ENCODE measurements at places on chromosomes 16 and 17. TPM values are rescaled to one million over a fixed set of nuclear protein-coding genes. Genes with fewer than 3 reads are reported as not detected.

- no peak for DNase-seq
- no peaks in the 10 kb centered on the region for H3K36me3 ChIP-seq
- H3K4me3 ChIP-seq: no peak overlapping the region
These were observed 1280.3 kb downstream of the CDH8 start for GRCh38 chr16:60755907-60756306.

GRCh38 chr17:66925811-66926500 is 38.6 kb upstream of the CACNG4 start:
- H3K36me3 ChIP-seq: no peaks in the 10 kb centered on the region
- H3K27me3 ChIP-seq: peaks cover 6% of the 10 kb centered on the region
- no peak overlapping the region for H3K4me3 ChIP-seq
- no peaks in the 10 kb centered on the region for H3K4me1 ChIP-seq
- H3K27ac ChIP-seq: no peak overlapping the region

GRCh38 chr17:1264196-1264595 is 6.0 kb upstream of the BHLHA9 start:
- no peak for DNase-seq
- no peak overlapping the region for H3K27ac ChIP-seq
- H3K4me1 ChIP-seq: no peaks in the 10 kb centered on the region
- no peak overlapping the region for H3K4me3 ChIP-seq
- peaks cover 6% of the 10 kb centered on the region for H3K27me3 ChIP-seq
- no peaks in the 10 kb centered on the region for H3K36me3 ChIP-seq

DNA sequence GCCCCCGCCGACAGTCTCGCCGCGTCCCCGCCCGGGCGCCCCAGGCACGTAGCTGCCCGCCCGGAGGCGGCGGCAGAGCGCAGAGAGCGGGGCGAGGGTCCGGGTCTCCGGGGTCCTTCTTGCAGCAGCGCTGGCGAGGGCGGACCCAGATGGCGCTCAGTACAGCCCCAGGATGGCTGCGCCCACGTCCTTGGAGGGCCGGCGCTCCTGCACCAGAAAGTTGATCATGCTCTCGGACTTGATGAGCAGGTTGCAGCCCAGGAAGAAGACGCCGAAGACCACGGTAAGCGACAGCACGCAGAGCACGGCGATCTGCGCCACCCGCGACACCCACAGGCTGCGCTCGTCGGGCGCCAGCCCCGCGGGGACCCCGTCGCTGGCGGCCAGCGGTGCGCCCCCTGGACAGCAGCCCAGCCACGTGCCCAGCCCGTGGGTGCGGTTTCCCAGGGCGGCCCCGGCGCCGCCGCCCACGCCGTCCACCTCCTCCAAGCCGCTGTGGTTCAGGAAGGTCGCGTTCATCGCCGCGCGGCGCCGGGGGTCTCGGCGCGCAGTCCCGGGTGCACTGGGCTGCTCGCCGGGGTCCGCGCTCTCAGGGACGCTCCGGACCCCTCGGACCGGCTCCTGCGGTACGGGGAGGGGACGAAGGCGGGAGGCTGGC is 435 bp downstream of the RPRML start:
- DNase-seq: no peak
- peaks cover 12% of the 10 kb centered on the region for H3K4me1 ChIP-seq
- H3K27me3 ChIP-seq: peaks cover 42% of the 10 kb centered on the region

DNA sequence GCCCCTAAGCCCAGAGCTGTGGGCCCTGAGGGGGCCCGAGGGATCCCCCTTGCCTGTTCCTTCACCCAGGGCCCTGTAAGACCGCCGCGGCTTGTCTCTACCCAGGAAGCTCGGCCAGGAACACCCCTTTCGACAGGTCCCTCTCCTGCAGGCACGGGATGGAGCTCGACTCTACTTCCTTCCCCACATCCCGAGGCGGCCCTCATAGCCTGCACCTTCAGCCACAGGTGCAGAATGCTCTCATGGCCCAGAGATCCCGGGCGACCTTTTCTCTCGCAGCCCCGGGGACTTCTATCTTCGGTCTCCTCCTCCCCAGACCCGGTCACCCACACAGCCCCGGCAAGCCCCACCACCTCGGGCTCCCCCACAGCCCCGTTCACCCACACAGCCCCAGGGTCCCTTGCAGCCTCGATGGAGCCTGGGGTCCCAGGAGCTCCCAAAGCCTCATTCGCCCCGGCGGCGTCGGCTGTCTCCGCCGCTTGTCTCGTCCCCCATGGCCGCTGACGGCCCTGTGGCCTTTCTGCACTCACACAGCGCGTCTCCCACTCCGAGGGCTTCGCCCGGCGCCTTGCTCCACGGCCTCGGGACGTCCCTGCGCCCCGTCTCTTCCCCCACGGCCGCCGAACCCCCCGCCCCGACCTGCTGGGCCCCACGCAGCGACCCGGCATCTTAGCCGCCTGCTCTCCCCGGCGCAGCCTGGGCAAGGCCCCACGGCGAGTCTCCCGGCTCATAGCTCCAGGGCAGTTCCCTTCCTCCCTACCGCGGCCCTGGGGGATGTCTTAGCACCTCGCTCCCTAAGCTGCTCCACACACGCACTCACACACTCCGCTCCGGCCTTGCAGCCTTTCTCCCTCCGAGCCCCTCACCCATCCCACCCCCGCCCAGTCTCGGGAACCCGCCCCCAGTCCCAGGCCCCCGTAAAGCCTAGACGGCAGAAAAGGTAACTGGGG is 650 bp downstream of the KIAA0753 start:
- H3K36me3 ChIP-seq: peaks cover 12% of the 10 kb centered on the region
- H3K4me1 ChIP-seq: peaks cover 28% of the 10 kb centered on the region
- H3K27me3 ChIP-seq: no peaks in the 10 kb centered on the region
- H3K27ac ChIP-seq: peak overlapping the region; percentile 76

GRCh38 chr17:56866496-56866895 is 32.5 kb downstream of the DGKE start:
- no peaks in the 10 kb centered on the region for H3K4me1 ChIP-seq
- DNase-seq: no peak
- H3K27ac ChIP-seq: no peak overlapping the region

GRCh38 chr16:49281843-49282642 is 405 bp upstream of the CBLN1 start:
- H3K4me1 ChIP-seq: peaks cover 3% of the 10 kb centered on the region
- no peak overlapping the region for H3K27ac ChIP-seq
- H3K4me3 ChIP-seq: no peak overlapping the region
- DNase-seq: peak; percentile 4
- no peaks in the 10 kb centered on the region for H3K36me3 ChIP-seq

GRCh38 chr17:12113156-12113555 is 92.5 kb downstream of the MAP2K4 start:
- peaks cover 10% of the 10 kb centered on the region for H3K36me3 ChIP-seq
- no peak overlapping the region for H3K27ac ChIP-seq
- H3K27me3 ChIP-seq: no peaks in the 10 kb centered on the region
- no peak for DNase-seq
- H3K4me1 ChIP-seq: peaks cover 1% of the 10 kb centered on the region
- no peak overlapping the region for H3K4me3 ChIP-seq

DNA sequence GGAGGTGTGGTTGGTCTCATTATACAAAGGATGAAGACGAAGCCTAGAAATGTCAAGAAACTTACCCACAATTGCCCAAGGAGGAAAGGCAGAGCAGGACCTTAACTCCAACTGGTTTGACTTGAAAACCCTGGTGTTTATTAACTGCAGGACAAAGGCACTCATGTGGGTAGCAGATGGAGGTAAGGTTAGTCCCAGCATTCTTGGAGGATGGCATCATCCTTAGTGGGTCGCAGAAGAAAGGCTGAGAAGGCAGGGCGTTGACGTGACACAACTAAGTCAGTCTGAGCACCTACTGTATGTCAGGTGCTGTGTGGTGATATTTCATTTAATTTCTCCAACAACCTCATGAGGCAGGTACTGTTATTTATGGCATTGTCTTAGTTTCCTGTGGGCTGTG is 101.3 kb downstream of the HAPSTR1 start:
- H3K4me1 ChIP-seq: no peaks in the 10 kb centered on the region
- H3K27ac ChIP-seq: no peak overlapping the region
- DNase-seq: peak; percentile 13
- H3K27me3 ChIP-seq: no peaks in the 10 kb centered on the region
- H3K4me3 ChIP-seq: no peak overlapping the region

DNA sequence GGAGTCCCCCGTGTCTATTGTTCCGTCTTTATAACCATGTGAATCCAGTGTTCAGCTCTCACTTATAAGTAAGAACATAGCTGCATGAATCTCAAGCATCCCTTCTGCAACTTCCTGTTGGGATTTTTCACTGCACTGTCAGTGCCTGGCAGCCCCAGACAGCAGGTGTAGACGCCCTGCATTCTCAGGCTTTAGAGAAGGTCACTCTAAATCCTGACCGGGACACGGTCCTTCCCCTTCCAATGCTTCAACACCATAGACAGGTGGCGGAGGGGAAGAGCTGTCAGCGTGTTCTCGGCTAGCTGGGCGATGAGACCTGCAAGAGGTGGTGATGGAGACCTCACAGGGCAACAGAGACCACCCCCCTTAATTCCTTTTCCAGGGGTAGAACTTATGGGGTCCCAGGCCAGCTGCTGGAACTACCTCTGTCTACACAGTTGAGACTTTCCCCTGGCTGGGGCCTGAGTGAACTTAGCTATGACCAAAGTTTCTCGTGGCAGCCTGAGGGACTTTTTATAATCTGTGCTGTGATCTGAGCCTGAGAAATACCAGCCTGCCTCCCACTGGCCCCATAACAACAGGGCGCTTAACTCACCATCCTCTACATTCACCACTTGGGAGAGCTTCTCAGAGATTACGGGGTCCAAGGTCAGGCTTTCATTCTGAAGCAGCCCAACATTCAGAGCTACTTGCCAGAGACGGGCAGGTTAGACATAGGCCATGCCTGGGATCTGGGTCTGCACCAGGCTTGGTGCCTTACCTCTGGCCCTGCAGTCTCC is 143.2 kb upstream of the TNRC6C start:
- no peaks in the 10 kb centered on the region for H3K27me3 ChIP-seq
- no peak overlapping the region for H3K27ac ChIP-seq
- no peaks in the 10 kb centered on the region for H3K36me3 ChIP-seq
- H3K4me3 ChIP-seq: no peak overlapping the region
- peaks cover 22% of the 10 kb centered on the region for H3K4me1 ChIP-seq

GRCh38 chr17:67194134-67194533 is 50.9 kb downstream of the HELZ start:
- peaks cover 3% of the 10 kb centered on the region for H3K4me1 ChIP-seq
- DNase-seq: peak; percentile 77
- peaks cover 10% of the 10 kb centered on the region for H3K36me3 ChIP-seq
- H3K27ac ChIP-seq: peak overlapping the region; percentile 67
- no peaks in the 10 kb centered on the region for H3K27me3 ChIP-seq
- H3K4me3 ChIP-seq: no peak overlapping the region

GRCh38 chr17:77741109-77741508 is 217.4 kb upstream of the TNRC6C start:
- peaks cover 12% of the 10 kb centered on the region for H3K27me3 ChIP-seq
- H3K4me1 ChIP-seq: no peaks in the 10 kb centered on the region
- H3K4me3 ChIP-seq: no peak overlapping the region
- DNase-seq: no peak

DNA sequence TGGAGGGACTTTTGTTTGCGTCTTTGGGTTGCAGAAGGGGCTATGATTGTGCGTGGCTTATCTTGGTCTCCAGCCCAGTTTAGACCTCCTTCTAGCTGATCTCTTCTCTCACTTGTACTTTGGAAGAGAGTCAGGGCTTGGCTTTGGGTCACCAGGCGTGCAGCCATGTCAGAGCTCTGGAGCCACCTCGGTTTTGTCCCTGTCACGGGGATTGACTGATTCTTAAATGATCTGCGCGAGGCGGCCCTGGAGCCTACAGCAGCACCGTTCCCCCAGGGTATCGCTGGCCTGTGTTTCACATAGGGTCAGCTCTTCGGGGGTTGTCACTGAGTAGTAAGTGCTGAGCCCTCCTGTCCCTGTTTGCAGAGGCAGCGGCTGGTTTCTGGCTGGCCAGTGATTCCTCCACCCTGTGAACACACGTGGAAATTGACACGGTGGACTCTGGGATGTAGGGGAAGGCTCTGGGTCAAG is 209.8 kb upstream of the CHMP6 start:
- H3K27ac ChIP-seq: no peak overlapping the region
- H3K36me3 ChIP-seq: no peaks in the 10 kb centered on the region
- DNase-seq: no peak
- no peaks in the 10 kb centered on the region for H3K27me3 ChIP-seq

DNA sequence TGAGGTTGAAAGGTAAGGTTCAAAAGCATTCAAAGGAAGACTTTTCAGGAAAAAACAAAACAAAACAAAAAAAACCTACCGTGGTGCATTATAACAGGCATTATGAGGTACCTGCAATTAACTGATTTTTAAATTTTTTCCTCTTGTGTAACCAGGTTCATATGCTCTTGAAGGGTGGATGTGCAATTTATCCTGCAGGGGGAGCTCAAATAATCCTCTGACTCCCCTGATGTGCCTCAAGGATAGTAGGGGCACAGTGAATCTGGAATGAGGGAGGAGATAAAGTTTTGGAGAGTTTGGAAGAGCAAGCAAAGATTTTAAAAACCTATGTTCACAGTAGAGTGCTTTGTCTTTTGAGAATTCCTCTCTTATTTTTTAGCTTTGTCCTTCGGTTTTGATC is 1349.4 kb downstream of the CDH8 start:
- H3K36me3 ChIP-seq: no peaks in the 10 kb centered on the region
- no peak overlapping the region for H3K4me3 ChIP-seq
- no peaks in the 10 kb centered on the region for H3K4me1 ChIP-seq
- no peaks in the 10 kb centered on the region for H3K27me3 ChIP-seq

GRCh38 chr17:9519583-9520272 is 55.9 kb downstream of the STX8 start:
- no peaks in the 10 kb centered on the region for H3K27me3 ChIP-seq
- H3K27ac ChIP-seq: no peak overlapping the region
- no peak overlapping the region for H3K4me3 ChIP-seq
- H3K4me1 ChIP-seq: peaks cover 8% of the 10 kb centered on the region
- no peak for DNase-seq
- H3K36me3 ChIP-seq: no peaks in the 10 kb centered on the region

DNA sequence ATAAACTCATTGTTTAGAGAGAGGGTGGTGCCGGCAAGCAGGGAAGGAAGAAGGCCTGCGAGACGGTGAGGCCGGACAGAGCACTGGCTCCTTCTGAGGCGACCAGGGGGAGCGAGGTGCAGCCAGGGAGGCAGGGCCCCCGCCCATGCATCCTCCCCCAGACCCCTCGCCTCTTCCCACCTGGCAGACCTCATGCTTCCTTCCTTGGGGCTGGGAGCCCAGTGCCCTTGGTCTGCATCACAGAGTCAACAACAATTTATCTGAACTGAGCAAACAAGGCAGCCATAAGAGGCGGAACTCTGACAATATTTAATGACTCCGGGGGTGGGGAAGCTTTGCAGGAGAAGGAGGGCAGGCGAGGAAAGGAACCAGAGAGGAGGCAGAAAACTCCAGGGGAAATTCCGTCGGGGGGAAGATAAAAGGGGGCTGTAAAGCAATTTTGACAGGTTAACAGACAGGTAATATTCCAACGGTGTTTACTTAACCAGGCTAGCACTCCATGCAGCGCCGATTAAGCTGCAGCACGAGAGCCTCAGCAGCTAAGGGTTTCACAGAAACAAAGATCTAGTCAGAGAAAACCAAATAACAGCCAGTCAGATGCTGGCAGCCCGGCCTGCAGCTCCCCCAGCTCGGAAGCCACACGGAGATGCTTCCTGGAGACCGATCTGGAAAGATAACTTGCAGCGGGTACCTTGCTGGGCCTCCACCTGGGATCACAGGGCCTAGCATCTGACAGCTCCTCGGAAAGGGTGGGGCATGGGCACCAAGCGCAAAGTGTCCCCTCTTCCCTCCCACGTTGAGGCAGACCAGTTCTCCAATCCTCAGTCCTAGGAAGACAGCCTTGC is 398.2 kb downstream of the SOX9 start:
- peak overlapping the region; percentile 93 for H3K27ac ChIP-seq
- no peak for DNase-seq
- peaks cover 54% of the 10 kb centered on the region for H3K4me1 ChIP-seq

Gene CD300E
- not detected for total RNA-seq

Gene CCL14
- not detected for total RNA-seq

Gene TM4SF5
- not detected for total RNA-seq

Gene CDC27
- total RNA-seq: 151 TPM

Gene TMEM220
- 1.3 TPM for total RNA-seq

Gene KRT23
- not detected for total RNA-seq

Gene ACE
- total RNA-seq: 1.0 TPM

Gene UTS2R
- not detected for total RNA-seq

Gene NUDT16L1
- 43.6 TPM for total RNA-seq

Gene LRRC37B
- total RNA-seq: 10.0 TPM

Gene SDK2
- 11.2 TPM for total RNA-seq
